Activated CD8-positive, alpha-beta memory T cell treated with anti-CD3 and anti-CD28 coated beads for 48 hours (primary cell): ENCODE measurements at places on chromosomes 5 and 9.

- no peak for DNase-seq
These were observed 43.0 kb downstream of the STRBP start for GRCh38 chr9:123225374-123225813.

DNA sequence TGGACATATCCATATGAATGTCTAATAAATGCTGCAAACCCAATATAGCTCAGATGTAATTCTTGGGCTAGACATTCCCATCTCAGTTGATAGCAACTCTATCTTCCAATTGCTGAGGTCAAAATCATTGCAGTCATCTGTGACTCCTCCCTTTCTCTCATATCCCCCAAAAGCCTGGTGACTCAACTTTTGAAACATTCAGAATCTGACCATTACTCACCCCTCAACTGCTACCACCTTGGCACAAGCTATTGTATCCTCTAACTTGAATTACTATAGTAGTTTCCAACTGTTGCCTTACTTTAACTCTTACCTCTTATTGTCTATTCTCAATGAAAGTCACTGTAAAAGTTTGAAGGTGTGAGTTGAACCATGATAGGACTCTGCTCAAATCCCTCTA, 600.1 kb upstream of the RGMB start:
- DNase-seq: no peak

DNA sequence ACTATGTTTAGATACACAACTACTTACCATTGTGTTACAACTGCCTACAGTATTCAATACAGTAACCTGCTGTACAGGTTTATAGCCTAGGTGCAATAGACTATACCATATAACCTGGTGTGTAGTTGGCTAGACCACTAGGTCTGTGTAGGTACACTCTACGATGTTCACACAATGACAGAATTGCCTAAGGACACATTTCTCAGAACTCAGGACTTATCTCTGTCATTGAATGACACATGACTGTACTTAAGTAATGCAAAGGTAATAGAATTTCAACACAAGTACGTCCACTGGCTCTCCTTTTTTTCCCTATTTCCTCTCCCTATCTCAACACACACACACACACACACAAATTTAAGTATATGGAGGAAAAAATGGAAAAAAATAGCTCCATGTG, 385.6 kb downstream of the CTNND2 start:
- DNase-seq: no peak

DNA sequence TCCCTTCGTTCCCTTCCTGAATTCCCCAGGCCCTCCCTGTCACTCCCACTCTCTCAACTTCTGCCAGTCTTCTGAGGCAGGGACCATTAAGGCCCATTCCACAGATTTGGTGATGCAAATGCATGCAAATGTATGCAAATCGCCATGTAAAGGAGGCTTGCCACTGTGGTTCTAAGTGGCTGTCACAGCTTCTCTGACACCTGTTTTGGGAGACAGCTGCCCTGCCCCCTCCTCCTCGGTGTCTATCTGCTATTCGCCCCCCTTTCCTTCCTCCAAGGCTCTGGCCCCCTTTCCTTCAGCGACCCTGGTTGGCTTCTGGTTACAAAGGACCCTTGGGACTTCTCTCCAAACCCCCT, 10.5 kb upstream of the ARAP3 start:
- no peak for DNase-seq
